ENCODE measurements at places on chromosomes 3 and 15. TPM values are rescaled to one million over a fixed set of nuclear protein-coding genes. Genes with fewer than 3 reads are reported as not detected.

The GOLGA8T gene
- total RNA-seq: 0.54 TPM

The GP5 gene
- 0.12 TPM for total RNA-seq

DNA sequence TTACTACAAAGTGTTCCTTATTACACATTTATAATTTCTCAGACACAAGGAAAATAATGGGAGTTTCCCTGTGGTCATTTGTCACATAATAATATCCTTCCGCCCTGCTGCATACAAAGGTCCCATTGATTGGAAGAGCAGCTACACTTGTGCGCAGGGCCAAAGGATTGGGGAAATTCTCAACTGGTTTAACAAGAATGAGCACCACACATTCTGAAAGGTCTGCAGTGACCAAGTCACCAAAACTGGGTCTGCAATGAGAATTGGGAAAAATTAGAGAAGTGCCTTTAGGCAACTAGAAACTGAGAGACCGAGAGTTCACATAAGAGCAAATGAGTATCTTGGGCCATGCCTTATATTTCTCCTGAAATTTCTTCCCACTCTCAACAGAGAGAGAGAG, 98.2 kb upstream of the NR2F2 start:
- no peak overlapping the region for H3K27ac ChIP-seq
- H3K27me3 ChIP-seq: no peaks in the 10 kb centered on the region
- no peak for DNase-seq
- no peaks in the 10 kb centered on the region for H3K36me3 ChIP-seq

DNA sequence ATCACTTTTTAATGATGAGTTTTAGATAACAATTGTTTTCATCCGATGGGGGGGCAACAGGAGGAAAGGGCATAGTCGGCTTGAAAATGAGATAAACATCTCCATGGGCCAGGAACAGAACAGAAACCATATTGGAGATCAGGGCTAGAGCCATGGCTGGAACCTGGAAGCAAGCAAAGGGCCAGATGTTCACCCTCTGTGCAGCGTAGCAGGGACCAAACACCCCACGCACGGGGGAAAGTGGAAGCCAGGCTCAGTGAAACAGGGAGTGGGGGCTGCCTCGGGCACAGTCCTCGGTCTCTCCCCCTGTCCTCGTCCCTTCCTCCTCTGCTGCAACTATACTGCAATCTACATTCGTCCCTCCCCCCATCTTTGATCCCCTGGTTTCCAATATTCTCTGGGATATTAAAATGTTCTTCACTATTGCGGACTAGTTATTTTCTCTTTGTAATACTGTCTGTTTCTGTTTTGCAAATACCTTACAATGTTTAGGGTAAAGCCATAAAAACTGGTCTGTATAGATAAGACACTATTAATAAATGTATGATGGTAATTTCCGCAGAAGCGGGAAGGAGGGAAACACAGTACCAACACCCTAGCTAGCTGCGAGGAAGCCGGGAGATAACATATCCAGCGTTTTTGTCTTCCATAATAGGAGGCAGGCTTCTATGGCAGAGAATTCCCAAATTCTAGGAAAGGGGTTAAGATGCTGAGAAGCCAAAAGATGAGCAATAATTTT, 121.5 kb downstream of the XXYLT1 start:
- H3K4me3 ChIP-seq: no peak overlapping the region
- no peaks in the 10 kb centered on the region for H3K27me3 ChIP-seq
- peak overlapping the region; percentile 97 for H3K27ac ChIP-seq
